ENCODE measurements at places on chromosomes 2 and 18.

DNA sequence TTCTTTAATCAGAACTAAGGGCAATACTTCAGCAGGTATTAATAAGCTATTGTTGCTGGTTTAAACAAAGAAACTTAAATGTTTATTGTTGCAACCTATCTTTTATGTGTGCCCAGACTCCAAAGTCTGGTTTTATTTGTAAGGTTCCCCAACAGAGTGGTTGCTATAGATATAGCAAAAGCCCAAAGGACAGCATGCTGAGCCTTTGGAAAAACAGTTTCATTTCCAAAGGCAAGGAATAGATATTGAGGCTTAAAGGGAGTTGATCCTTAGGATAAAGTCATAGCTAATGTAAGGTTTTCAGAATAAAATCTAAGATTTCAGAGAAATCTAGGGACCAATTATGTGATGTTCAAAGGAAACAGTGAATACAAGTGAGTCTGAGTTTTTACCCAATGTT, 413.2 kb upstream of the SLC14A2 start:
- no peak for DNase-seq

DNA sequence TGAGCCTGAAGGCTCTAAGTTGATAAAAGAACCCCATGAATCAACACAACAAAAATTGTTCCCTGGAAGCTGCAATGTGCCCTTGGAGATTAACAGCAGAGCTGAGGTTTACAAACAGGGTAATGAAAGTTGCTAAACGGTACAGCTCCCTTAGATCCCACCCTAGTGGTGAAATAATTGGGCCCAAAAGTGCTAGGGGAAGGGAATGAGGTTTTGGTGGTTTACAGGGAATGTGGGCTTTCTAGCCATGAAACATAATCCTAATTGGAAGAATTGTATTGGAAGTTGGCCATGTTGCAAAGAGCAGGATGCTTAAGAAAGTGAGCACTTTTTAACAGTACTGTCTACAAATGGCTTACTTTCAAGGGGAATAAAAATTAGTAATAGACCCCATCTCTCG, 180.2 kb upstream of the SMIM21 start:
- DNase-seq = no peak

DNA sequence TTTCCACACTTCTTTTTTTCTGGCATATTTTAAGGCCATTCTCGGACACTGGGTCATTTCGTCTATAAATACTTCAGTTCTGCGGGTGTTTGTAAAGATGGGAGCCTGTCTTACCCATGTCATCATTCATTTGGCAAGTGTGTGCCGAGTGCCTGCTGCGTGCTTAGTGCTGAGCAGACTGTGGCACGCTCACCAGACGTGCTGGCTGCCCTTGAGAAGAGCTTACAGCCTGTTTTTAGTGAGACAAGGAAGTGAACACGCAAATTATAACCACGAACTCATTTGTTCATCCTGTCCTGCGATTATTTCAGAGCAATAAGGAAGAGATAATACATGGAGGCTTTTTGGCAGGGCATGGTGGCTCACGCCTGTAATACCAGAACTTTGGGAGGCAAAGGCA, 10.4 kb upstream of the STON1 start:
- no peak for DNase-seq

GRCh38 chr2:110852051-110852450, 119.7 kb downstream of the ACOXL start:
- no peak for DNase-seq

DNA sequence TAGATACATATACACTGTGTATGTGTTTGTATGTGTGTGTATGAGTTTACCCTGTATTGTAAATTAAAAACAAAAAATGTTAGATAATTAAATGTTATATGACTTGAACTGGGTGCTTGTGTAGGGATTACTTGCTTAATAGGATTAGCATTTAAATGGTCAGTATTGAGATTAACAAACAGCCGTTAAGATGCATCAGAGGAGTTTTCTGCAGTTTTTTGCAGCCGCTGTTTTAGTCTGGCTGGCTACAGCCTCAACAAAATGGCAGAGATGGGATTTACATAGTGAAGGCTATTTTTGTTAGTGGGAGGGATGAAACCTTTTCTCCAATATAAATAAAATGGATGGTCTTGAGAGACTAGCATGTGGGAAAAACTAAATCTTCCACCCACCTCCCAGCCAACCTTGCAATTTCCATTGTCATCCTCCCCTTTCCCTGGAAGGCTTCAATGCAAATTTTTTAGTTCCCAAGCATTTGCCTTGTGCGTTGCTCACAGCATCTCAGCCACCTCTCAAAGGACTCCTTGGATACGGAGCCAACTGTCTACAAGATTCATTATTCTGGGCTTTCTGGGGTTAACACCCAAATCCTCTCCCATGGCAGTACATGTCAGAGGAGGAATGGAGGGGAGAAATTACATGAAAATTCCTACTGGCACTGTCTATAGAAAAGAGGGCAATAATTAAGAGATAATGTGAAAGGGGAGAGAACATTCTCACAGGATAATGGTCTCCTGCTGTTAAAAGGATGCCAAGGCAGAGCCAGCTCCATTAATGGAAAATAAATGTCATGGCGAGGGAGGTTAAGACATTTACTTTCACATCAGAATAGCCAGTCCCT, 351.9 kb downstream of the CDH2 start:
- DNase-seq = no peak

- DNase-seq = no peak
Measured at GRCh38 chr2:240460253-240460711, 24.8 kb downstream of the GPC1 start.

GRCh38 chr2:165839610-165840009, 45.6 kb upstream of the GALNT3 start:
- peak; percentile 46 for DNase-seq
